ENCODE measurements at places on chromosomes 1 and 21.

GRCh38 chr21:42542196-42542595 is 28.5 kb downstream of the SLC37A1 start:
- no peak for DNase-seq

DNA sequence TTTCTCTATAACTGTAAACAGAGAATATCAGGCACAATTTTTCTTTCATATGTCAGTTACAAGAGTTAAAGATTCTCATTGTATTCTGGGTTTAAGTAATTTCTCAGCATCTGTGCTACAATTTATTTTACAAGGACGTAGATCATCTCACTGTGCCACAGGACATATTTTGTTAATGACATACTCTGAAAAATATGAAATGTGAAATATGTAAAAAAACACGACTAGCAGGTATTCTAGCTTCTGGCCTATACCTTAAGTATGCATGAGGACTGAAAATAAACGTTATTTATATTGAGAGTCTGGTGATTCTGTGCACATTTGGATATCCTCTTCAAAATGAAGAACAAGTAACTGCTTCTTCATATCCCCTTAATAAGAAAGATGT is 308.8 kb downstream of the BRINP3 start:
- DNase-seq: no peak

DNA sequence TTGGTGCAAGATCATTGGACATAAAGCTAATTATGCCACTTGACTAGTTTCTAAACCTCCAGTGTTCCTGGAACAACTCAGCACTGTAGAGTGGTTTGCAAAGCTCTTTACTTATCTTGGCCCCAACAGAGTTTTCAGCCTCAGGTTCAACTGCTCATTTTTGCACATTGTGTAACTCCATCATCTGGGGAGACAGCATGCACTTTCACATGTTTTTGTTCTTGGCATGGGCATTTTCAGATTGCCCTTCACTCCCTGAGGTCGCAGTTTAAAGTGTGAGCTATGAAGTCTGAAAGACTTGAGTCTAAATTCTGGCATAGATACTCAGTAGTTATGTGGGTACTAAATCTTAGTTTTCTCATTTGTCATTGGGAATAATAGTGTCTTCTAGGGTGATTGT is 5.1 kb downstream of the USP16 start:
- no peak for DNase-seq

- DNase-seq: no peak
Measured at GRCh38 chr21:32757804-32758203, 13.8 kb downstream of the PAXBP1 start.

- no peak for DNase-seq
Measured at GRCh38 chr1:180228648-180229482, 1.2 kb upstream of the LHX4 start.

- DNase-seq: no peak
Measured at GRCh38 chr21:41975391-41976272, 21.8 kb upstream of the C2CD2 start.
